CD4-positive, alpha-beta T cell (primary cell): ENCODE measurements at places on chromosomes 16 and 17. TPM values are rescaled to one million over a fixed set of nuclear protein-coding genes. Genes with fewer than 3 reads are reported as not detected.

The FOXN1 gene
- not detected for total RNA-seq

GRCh38 chr16:11234884-11235702 is 20.9 kb downstream of the SOCS1 start:
- no peaks in the 10 kb centered on the region for H3K36me3 ChIP-seq
- no peak overlapping the region for H3K27ac ChIP-seq
- no peak for DNase-seq

The OTOA gene
- 0.19 TPM for total RNA-seq

The LYRM9 gene
- 13.0 TPM for total RNA-seq

- H3K27me3 ChIP-seq = no peaks in the 10 kb centered on the region
- no peak overlapping the region for H3K27ac ChIP-seq
- DNase-seq = no peak
- peaks cover 46% of the 10 kb centered on the region for H3K4me1 ChIP-seq
- H3K36me3 ChIP-seq = no peaks in the 10 kb centered on the region
These were observed 458 bp downstream of the ENKD1 start for GRCh38 chr16:67666032-67666551.
